Smooth muscle cell of the umbilical artery (primary cell): ENCODE measurements at places on chromosomes 1 and 21. TPM values are rescaled to one million over a fixed set of nuclear protein-coding genes. Genes with fewer than 3 reads are reported as not detected.

Gene RTCA
- total RNA-seq, result 51.4 and 66.6 TPM in 2 replicates

Gene YBEY
- total RNA-seq, result 8.3 and 14.0 TPM in 2 replicates

Gene AIM2
- total RNA-seq, result under 0.01 and 0.46 TPM in 2 replicates

Gene OR1C1
- not detected in 2 replicates for total RNA-seq

Gene PLEKHO1
- 38.6 and 49.7 TPM in 2 replicates for total RNA-seq

Gene OR6N1
- total RNA-seq, result not detected in 2 replicates

Gene OVAAL
- not detected in 2 replicates for total RNA-seq

Gene KRTAP19-1
- not detected in 2 replicates for total RNA-seq

Gene PADI1
- under 0.01 and 0.18 TPM in 2 replicates for total RNA-seq

Gene VAV3
- total RNA-seq, result not detected in 2 replicates

Gene WNT3A
- total RNA-seq, result not detected in 2 replicates

Gene KCNT2
- total RNA-seq, result 4.8 and 6.2 TPM in 2 replicates

Gene TAS1R3
- 0.23 and 0.30 TPM in 2 replicates for total RNA-seq

Gene MTMR11
- total RNA-seq, result 3.9 and 4.8 TPM in 2 replicates

Gene TPRG1L
- 25.8 and 26.9 TPM in 2 replicates for total RNA-seq

Gene ZNF695
- total RNA-seq, result 0.59 and 1.7 TPM in 2 replicates

Gene TMEM69
- total RNA-seq, result 7.7 and 11.8 TPM in 2 replicates

Gene RIPPLY3
- total RNA-seq, result not detected in 2 replicates

Gene RGL1
- 19.4 and 33.9 TPM in 2 replicates for total RNA-seq

Gene SPATA17
- total RNA-seq, result 0.30 and 0.55 TPM in 2 replicates

Gene C1orf53
- 2.4 and 4.8 TPM in 2 replicates for total RNA-seq

Gene KCNE1
- total RNA-seq, result 0.18 and 0.30 TPM in 2 replicates

Gene HSD3B1
- not detected in 2 replicates for total RNA-seq

Gene CACHD1
- total RNA-seq, result 5.2 and 9.5 TPM in 2 replicates

Gene KCNJ6
- total RNA-seq, result 0.30 TPM in 1 of 2 replicates, not detected in the other

Gene TNFRSF18
- not detected in 2 replicates for total RNA-seq

Gene SLC9C2
- 0.30 and 0.46 TPM in 2 replicates for total RNA-seq

Gene FCRL6
- not detected in 2 replicates for total RNA-seq

Gene PLA2G4A
- total RNA-seq, result 9.2 and 19.3 TPM in 2 replicates

Gene FAM163A
- total RNA-seq, result 0.05 TPM in 1 of 2 replicates, not detected in the other

Gene LENEP
- total RNA-seq, result not detected in 2 replicates

Gene EPHX1
- total RNA-seq, result 16.6 and 20.5 TPM in 2 replicates

Gene TLCD4
- 0.28 and 0.30 TPM in 2 replicates for total RNA-seq
